Non-pigmented ciliary epithelial cell (primary cell): ENCODE measurements at places on chromosomes 5 and 9.

GRCh38 chr5:176959051-176959450, 47.5 kb downstream of the UIMC1 start:
- no peak for DNase-seq

DNA sequence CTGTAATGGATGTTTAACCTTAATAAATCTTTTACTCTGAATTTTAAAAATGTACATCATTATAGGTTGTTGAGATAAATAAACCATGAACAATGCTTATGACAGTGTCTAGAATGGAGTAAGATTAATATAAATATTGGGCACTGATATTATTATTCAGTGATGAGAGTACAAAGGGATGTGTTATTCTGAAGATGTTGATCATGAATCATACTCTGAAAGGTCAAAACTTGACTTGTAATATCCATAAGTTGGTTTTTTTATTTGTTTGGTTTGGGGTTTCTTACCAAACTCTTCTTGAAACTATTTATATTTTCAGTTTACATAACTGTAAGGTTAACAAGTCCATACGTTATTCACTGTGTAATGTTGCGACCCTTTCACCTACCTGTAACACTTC, 163.2 kb downstream of the MPDZ start:
- DNase-seq = no peak

DNA sequence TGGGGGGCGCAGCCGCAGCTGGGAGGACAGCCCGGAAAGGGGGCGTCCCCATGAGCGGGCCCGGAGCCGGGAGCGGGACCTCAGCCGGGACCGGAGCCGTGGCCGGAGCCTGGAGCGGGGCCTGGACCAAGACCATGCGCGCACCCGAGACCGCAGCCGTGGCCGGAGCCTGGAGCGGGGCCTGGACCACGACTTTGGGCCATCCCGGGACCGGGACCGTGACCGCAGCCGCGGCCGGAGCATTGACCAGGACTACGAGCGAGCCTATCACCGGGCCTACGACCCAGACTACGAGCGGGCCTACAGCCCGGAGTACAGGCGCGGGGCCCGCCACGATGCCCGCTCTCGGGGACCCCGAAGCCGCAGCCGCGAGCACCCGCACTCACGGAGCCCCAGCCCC, 47.0 kb downstream of the TJP2 start:
- DNase-seq = no peak

DNA sequence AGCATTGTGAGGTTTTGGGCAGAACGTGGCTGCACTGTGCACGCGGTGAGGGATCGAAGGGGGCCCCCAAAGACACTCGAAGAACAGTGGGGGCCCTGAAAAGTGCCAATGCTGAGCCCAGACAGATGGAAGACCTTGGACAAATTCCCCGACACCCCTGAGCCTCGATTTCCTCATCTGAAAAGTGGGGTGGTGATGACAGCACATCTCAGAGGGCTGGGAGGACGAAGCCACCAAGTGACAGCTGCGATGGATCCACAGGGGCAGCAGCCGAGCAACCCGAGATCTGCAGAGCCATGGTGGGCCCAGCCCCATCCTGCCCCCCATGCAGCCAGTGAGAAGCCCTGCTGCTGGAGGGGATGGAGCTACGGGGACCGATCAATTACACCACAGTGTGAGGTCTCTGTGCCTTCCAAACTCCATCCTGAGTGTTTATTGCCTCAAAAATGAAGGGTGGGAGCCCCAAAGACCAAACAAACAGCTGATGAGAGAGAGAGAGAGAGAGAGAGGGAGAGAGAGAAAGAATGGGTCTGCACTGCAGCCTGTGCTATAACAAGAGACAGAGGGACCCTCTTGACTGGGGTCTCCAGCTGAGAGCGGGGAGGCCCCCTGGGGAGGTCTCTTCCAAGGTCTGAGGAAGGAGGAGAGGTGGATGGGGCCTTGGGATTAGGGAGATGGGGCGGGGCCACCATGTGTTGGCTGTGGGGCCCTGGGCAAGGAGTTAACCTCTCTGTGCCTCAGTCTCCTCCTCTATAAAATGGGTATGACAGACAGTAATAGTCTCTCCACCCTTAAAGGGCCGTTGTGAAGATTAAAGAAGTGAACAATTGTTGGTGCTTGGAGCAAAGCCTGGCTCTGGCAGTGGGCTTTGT, 134.4 kb upstream of the IER5L start:
- DNase-seq = no peak

- no peak for DNase-seq
Observed at GRCh38 chr5:156543348-156544145, 216.6 kb downstream of the SGCD start.

- peak; percentile 55 for DNase-seq
Observed at GRCh38 chr5:137888863-137889759, at the start of gene PKD2L2. PKD2L2 (plus strand) TSS chr5:137889457; CDS start chr5:137889492, 35 bp downstream.

GRCh38 chr9:87707805-87708506, 18.0 kb upstream of the CTSL start:
- no peak for DNase-seq

GRCh38 chr9:38380230-38380871, 12.2 kb upstream of the ALDH1B1 start:
- no peak for DNase-seq

GRCh38 chr9:108442627-108443018, 413.2 kb downstream of the ACTL7B start:
- DNase-seq = no peak

DNA sequence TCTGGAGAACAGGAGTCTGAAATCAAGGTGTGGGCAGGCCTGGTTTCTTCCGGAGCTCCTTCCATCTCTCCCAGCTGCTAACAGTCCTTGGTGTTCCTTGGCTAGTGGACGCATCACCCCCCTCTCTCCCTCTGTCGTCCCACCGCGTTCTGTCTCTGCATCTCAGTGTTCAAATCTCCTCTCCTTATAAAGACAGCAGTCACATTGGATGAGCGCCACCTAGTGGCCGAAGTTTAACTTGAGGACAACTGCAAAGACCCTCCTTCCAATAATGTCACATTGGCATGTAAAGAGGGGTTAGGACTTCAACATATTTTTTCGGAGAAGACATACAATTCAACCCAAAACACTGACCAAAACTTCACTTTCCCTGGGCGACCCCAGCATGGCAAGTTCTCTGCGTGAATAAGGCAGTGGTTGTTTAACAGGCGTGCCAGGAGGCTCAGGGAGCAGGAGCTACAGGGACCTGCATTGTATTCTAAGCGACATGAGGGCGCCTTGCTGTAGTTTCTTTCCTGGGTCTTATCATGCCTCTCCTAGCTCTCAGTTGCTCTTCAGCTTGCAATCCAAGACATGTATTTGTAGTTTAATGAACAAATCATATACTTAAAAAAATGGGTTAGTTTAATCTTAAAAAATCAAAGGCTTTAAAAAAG, 27.9 kb upstream of the BASP1 start:
- DNase-seq = no peak

DNA sequence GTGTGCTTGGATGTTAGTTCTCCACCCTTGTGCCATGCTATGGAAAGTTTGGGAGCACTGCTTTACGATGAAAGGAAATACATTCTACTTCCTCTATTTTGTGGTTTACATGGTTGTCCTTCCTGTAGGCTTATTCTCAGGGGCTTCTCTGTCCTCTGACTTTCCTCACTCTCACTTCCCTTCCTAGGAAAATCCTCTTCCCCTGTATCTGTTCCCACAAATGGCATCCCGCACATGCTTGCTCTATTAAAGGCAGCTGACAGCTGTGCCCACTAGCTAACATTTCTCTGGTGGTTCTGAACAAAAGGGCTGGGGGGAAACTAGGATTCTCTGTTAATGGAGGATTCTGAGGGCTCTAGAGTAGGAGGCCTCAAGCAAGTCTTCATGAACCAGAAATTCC, 52.4 kb downstream of the FAM170A start:
- no peak for DNase-seq

GRCh38 chr5:108451269-108451668, 69.4 kb upstream of the FBXL17 start:
- DNase-seq = no peak

DNA sequence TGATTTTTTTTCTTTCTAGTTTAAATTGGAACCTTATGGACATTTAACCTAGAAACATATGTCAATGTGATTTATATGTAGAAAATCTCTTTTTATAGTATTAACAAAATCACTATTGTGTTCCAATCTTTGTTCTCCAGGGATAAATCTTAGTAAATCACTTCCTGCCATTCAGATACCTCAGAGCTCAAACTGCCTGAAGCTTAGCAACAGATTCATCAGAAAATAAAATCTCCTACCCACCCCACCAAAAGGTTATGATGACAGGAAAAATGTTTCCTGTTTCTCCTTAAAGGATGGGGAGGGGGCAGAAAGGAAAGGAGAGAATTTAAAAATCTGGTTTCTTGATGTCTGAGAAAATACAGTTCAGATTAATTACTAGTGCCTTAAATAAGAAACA, 105.0 kb upstream of the TUT7 start:
- no peak for DNase-seq

DNA sequence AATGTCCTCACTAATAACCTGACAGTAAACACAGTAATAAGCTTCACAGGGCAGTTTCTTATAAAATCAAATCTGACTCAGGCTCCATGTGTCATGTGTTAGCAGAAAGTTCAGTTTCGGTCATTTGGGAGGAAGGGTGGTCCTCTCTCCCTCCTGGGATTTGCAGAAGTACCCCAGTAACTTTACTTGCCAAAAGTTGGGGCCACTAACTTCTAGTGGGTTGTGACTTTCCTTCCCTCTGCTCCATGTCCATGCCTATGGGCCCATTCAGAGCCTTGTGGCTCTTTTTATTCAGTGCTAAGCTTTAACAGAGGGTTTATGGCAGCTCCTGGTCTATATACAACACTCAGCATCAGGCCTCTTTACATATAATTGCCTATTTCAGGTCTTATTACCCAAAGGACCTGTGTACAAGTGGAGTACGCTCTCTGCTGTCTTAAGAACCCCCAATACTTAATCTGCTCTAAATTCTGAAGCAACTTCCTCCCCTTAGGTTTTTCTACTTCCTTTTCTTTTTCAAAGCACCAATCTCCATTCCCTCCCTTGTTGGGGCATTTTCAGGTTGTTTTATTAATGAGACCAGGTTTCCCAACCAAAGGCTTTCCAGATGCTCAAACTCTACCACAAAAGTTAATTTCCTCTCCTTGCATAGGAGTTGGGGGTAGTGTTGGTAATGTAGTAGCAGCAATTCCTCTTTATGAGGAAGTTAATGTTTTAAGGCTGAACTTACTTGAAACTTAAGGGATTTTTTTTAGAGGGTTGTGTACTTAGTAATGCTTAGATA, 107.7 kb downstream of the CCDC192 start:
- no peak for DNase-seq

- DNase-seq = peak; percentile 40
Observed at GRCh38 chr5:150107909-150108447, 21.6 kb upstream of the CSF1R start.

- no peak for DNase-seq
Observed at GRCh38 chr5:51832934-51833470, 449.8 kb downstream of the ISL1 start.

DNA sequence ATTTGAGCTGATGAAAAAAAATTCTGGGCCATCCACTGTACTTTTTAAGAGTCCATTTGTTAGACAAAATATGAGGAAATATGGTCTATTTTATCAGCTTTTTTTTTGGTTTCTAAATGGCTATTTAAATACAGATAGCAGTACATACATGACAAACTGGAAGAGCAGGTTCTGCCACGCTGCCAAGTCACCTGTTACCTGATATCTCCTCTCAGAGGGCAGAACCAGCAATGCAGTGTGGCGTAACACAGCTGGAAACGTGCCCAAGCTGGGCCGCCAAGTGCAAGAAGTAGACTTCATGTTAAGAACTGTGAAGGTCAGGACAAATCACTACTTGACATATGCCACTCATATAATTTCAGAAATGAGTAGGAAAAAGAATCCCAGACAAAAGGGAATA, 8.1 kb downstream of the MCIDAS start:
- DNase-seq = no peak

DNA sequence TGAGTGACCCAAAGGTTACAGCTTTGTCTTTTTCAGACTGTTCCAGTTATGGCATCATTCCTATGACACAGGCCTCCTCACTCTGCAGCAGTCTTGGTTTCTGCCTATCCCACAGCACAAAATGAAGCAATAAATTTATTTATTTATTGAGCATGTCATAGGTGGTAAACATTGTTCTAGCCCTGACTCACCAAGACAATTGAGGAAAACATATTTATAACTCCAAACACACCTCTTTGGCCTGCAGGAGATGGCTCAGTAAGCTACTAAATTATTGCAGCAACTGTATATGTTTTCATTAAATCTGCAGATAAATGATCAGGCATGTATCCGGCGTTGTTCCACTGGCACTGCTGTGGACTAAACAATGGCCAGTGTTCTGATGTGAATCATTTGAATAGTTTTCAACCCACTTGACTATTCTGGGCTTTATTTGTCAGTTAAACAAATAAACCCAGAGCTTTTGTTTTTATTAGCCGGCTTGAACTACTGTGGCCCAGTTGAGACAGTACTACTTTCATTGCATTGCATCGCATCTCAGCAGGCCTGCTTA, 83.2 kb downstream of the FOXD1 start:
- DNase-seq = no peak

DNA sequence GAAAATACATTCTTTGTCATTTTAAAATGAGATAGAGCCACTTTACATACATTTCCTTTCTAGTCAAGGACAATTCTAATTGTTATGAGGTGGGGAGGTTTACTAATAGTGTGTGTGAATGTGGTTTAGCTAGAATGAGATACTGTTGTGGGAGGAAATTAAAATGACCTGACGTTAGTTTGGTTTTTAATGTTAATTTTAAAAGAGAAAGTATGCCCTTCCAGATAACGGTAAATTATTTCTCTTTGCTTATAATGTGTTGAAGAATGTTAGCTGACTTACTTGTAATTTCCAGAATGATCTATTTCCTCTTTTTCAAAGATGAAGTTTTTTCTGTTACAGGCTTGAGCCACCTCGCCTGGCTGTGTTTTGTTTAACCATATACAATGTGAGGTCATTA, 1.7 kb upstream of the TAF7 start:
- no peak for DNase-seq

DNA sequence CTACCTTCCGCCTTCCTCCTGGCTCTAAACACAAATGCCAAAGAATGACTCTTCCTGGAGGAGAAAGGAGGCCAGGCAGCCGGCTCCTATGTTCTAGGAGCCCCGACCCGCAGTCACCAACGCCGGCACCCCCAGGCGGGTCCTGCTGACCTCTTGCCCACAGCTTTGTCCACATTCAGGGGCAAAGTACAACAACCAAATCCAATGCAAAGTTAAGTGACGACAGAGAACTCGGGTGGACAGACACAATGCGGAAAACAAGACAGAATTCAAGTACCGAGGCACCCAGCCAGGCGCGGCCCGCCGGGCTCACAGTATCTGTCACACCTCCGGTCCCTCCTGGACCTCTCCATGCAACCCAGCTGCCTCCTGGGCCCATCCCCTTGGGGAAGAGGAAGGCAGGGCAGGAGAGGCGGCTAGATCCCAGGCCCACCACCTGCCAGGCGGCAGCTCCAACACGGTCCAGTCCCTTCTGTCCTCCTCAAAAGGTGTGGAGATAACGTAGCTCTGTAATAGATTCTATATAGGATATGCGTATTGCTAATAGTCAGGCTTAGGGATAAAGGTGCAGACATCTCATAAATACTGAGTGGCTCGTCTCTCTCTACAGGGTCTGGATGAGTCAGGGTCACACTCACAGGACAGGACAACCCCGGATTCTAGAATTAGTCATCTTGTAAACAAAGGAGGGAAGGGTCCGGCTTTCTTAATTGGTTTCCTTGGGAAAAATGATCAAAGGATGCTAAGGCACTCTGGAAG, 46.9 kb upstream of the UBAC1 start:
- peak; percentile 22 for DNase-seq
